ENCODE measurements at places on chromosomes 7 and 10. TPM values are rescaled to one million over a fixed set of nuclear protein-coding genes. Genes with fewer than 3 reads are reported as not detected.

The GRID2IP gene
- total RNA-seq: not detected

DNA sequence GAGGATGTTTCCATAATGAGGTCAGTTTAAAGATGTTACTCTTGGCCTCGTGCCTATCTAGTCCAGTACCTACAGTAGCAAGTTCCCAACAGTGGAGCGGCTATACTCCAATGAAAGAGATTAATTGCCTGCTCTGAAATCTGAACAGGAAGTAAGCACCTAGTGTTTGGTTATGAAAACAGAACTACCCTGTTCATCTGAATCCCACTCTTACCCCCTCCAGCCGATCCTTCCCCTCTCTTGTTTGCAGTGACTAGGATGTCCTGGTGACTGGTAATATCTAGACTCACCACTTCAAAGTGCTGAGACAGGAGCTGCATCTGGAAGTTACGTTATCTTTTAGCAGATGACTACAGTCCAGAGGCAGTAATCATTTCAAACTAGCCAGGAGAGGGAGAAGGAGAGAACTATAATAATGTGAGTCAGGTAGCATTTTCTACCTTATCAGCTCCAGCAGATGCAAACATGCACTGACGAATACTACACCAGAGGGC lies 666.7 kb upstream of the NRP1 start:
- no peak for DNase-seq

DNA sequence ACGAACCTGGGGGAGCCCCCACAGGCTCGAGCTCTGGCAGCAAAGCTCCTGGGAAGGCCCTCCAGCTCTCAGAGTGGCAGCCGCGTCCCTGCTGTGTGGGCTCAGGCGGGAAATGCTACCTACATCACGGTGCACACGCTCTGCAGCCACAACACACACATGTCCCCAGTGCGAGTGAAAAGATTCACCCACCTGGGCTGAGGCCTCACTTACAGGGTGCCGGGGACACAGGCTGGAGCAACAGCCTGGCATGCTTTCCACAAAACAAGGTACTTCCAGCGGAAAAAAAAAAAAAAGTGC lies 410.4 kb upstream of the FOXK1 start:
- no peak for DNase-seq

DNA sequence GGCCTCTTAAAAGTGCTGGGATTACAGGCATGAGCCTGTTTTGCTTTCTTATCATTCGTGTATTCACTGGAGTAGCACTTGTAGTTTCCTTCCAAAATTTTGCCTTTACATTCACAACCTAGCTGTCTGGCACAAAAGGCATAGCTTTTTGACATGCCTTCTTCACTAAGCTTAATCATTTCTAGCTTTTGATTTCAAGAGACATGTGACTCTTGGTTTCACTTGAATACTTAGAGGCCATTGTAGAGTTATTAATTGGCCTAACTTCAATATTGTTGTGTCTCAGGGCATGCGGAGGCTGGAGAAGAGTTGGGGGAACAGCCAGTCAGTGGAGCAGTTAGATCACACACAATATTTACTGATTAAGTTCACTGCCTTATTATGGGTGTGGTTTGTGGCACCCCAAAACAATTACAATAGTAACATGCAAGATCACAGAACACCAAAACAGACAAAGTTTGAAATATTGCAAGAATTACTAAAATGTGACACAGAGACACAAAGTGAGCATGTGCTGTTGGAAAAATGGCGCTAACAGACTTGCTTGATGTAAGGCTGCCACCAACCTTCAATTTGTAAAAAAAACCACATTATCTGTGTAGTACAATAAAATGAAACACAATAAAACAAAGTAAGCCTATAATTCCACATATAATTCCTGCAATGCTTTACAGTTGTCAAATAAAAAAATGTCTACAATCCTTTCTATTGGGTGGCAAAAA lies 43.1 kb downstream of the BRAF start:
- DNase-seq: no peak

The PDCD11 gene
- 50.9 TPM for total RNA-seq

DNA sequence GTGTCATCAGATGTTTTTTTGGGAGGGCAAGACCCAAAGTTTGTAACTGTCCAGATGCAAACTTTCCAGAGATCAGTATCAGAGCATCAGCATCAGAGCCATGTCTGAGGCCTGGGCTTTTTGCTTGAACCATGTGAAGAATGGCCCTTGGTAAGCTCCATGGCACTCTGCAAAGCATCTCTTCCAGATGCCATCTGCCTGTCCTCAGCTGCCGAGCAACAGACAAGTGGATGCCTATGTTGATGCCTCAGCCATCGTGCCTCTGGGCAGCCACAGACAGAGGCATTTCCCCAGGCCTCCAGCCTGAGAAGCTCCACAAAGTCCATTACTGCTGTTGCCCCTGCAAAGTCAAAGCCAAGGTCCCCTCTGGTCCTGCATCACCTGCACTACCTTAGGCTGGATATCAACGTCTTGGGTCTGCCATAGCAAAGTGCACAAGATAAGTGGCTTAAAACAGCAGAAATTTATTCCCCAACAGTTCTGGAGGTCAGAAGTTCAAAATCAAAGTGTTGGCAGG lies 670.2 kb upstream of the MKI67 start:
- no peak for DNase-seq

GRCh38 chr7:128191136-128191844 lies 49.8 kb upstream of the LEP start:
- DNase-seq: no peak

The COPS6 gene
- 110 TPM for total RNA-seq

DNA sequence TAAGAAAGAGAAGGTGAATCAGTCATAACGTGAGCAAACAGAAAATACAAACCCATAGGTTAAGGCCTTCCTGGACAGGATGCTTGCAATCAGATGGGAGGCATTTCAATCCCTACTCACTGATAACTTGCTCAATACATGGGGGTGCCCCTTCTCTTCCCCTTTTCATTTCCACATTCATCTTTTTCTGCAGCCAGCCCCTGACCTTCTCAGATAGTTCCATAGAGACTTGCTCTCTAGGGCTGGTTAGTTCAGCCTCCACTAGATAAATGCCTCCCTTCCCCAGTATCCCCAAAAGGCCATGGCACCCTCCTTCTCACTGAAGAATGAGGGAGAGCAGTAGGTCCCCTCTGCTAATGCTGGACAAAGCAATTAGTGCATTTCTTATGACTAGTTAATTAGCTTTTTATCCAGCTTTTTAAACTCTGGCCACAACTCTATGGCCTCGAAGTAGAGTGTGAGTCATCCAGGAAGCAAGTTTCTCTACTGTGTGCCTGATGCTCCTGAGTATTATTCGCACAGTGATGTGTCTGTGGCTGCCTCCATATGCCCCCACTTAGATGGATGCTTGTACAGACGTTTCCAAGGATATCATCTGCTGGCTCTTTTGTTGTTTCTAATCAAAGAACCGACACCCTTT lies 12.7 kb downstream of the CHN2 start:
- peak; percentile 49 for DNase-seq

The VAX1 gene
- 0.98 TPM for total RNA-seq

DNA sequence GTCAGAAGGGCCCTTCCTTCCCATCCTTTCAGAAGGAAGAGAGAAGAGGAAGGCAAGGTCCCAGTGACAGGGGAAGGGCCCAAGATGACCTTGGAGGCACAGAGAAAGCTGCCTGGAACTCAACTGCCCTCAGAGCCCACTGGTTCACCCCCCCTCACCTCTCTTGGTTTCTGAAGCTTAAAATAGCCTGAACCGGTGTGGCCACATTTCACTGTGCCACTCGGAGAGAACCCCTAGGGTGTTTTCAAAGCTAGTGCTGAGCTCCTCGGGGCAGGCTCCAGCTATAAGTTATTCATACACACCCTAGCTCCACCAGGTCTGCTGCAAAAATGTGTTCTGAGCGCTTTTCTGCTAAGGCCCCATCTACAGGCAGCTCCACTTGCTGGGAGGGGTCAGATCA lies 60.9 kb upstream of the ADRB1 start:
- DNase-seq: peak; percentile 48

DNA sequence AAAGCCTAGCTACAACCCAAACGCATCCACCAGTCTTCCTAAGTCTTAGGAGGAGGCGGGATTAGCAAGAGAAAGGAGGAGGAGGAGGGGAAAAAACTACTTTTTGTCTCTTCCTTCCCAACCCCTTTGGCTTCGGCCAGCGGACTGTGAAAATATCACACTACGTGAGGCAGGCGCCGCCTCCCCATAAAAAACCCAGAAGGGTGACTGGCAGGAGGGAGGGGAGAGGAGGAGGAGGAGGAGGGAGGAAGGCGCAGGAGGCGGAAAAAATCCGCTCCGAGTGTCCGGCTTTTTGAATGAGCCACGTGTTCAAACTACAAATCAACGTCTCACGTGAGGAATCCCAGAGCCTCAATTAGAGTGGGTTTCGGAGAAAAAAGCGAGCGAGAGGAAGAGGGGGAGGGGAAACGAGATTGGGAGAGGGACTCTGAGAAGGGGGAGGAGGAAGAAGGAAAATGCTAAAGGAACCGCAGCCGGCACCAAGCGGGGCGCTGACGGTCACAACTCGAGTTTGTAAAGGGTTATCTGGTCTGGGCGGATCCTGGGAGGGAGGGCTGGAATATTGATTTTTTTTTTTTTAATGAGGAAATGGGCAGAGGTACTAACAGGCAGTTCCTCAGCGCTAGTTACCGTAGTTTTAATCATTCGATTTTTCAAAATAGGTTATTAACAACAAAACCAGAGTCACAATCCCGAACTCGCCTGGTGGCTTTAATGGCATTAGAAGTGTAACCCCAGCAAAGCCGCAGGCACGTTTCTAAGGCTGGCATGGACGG lies at the start of gene IGF2BP3:
IGF2BP3 (minus strand) TSS at position 162 of the 776 bp plus-strand sequence. CDS start 381 bp downstream, outside the sequence.
- DNase-seq: peak; percentile 92

GRCh38 chr10:48289501-48290238 lies 15.2 kb upstream of the FRMPD2 start:
- peak; percentile 57 for DNase-seq

GRCh38 chr10:110876000-110876399 lies 4.3 kb downstream of the PDCD4 start:
- no peak for DNase-seq

All from PC-3 (cell line).